NCI-H2107 (cell line): ENCODE measurements at places on chromosomes 3 and 15.

GRCh38 chr3:55518451-55518850 is 31.3 kb upstream of the WNT5A start:
- no peak for DNase-seq

DNA sequence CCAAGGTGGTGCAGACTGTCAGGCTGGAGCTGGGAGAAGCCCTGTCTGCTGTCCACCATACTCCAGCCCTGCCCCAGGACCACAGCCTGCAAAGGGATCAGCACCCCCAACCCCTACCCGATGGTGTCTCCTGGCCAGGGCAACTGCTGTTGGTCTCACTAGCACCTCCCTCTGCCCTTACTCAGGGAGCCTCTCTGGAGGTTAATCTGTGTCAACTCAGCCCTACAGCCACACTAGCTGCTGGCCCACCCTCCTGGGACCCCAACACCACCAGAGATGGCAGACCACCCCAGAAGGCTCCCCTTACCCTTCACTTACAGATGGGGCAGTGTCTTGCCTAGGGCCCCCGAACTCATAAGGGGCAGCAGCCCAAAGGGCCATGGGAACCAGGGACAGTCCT is 65.2 kb downstream of the TLE3 start:
- no peak for DNase-seq

- no peak for DNase-seq
Observed at GRCh38 chr15:58229297-58229768, 91.2 kb downstream of the AQP9 start.

GRCh38 chr15:41692049-41692448 is 31.8 kb downstream of the MGA start:
- DNase-seq, result no peak

GRCh38 chr3:58173669-58174398 is 36.9 kb downstream of the DNASE1L3 start:
- DNase-seq, result no peak

DNA sequence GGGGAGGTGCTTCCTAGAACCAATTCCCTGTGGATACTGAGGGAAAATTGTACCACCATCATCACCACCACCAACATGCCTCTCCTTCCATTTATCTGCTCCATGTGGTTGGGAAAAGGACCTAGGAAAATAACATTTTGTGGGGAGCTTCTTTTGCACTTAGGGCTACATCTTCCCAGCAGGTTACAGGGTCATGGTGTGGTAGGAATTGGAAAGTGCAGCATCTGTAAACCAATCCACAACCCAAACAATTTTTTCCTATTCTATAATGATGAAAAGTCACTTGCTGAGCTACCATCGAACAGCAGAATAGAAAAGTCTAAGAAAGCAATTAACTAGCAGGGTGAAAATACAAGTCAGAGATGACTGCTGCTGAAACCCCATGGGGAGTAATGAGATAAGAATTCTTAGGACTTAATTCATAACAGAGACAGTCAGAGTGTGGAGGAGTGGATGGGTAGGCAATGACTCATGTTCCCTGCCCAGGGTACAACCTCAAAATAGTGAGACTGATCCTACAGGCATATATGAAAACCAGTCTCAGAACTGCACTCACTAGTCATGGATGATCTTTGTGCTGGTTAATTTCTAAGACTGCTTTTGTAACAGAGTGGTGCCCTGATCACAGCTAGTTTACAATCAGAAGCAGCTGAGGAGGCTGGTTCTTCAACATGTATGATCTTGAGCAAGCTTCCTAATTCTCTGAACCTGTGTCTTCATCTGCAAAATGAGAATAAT is 38.1 kb upstream of the LEKR1 start:
- DNase-seq, result no peak

- no peak for DNase-seq
Observed at GRCh38 chr3:54983266-54984099, 55.6 kb upstream of the LRTM1 start.

DNA sequence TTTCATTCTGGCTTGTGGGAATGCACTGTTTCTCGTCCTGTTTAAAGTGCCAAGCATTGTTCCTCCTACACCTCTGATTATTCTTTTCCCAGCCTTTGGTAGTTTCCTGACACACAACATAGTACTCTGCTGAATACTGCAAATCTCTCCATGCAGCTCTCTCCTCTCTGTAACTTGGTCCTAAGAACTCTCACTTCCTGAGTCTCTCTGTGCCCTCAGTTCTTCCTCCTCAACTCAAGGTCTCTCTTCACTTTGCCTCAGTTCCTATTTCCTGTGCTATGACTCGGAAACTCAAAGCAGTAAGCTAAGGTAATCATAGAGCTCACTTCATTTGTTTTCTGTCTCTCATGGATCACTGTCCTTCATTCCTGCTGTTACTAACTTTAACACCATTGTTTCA is 113.4 kb downstream of the ZNF280D start:
- DNase-seq, result no peak

- no peak for DNase-seq
Observed at GRCh38 chr3:131735544-131735943, 232.8 kb upstream of the MRPL3 start.

DNA sequence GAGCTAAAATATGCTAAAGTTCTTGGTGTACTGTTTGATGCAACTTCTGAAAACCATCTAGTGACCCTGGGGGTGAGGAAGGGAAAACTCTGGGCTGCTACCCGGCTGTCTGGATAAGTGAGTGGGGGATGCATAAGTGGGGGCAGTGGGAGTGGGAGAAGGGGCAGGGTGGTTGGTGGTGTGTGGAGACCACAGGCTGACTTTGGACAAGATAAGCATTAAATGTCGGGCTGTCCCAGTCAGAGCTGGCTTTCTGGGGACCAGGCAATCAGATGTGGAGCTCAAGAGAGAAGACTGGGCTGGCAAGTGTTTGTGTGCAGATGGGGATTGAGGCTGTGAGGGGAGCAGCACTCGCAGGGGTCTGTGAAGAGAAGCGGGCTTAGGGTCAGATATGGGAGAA is 11.0 kb upstream of the XIRP1 start:
- DNase-seq, result no peak

DNA sequence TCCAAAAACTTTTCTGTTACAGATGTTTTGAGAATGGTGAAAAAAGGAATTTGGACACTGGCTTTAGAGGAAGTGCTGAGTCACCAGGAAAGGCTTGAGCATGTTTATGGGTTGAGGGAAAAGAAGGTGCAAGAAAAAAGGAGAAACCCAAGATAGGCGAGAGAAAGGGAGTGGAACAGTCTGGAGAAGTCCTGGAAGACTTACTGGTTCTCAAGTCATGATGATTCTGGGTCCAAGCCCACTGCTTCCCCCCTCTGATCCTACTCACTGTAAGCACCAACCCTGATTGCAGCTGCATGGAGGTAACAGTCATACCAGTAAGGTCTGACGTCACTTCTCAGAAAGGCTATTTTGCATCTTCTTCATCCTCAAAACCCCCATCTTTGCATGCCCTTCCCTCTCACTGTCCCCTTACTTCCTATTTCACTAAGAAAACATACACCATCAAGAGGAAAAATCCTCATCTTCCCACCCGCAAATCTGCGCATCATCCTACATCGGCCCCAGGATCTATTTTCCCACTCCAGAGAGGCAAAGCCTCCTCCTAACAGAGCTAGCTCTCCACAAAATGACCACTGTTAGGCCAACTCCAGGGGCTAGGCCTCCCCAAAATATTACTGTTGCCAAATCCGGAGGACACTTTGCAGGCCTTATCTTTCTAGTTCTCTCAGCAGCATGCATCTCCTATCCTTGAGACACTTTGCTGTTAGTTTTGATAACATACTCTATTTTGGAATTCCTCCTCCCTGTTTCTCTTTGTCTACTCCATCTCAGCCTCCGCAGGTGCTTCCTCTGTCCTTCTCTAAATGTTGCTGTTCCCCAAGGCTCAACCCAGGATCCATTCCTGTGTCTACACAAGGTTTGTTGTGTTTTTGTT is 3.2 kb upstream of the ATP13A3 start:
- DNase-seq, result no peak

DNA sequence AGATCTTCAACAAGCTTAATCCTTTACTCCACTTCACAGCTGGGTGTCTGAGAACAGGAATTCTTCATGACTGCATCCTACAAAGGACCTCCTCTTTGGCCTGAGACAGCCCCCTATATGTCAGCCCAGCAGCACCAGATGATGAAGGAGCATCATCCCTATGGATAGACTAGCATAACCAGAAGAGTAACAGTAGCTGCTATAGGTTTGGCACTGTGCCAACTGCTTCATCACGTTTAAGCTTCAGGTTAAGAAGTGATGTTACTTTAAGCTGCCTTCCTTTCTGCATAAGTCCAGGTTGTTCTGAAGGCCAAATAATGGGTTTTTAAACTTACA is 50.6 kb downstream of the CMSS1 start:
- no peak for DNase-seq

- no peak for DNase-seq
Observed at GRCh38 chr15:71146580-71146982, 31.3 kb downstream of the THSD4 start.

DNA sequence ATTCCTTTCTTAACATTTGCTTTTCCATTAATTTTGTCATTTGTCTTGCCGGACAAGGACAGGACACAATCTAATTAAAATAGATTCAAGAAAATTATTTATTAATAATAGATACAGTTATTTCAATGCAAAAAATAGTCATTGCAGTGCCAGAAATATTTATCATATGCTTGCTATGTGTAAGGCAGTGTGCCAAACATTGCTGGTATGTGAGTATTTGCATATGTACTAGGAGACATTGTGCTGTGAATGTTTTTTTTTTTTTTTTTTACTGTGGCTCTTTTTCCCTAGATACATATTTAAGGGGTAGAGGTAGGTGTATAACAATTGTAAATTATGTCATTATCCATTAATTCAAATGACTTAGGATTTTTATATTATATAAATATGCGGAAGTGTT is 23.3 kb downstream of the SPRED1 start:
- no peak for DNase-seq

- peak; percentile 94 for DNase-seq
Observed at GRCh38 chr3:177150970-177151627, 46.2 kb downstream of the TBL1XR1 start.

DNA sequence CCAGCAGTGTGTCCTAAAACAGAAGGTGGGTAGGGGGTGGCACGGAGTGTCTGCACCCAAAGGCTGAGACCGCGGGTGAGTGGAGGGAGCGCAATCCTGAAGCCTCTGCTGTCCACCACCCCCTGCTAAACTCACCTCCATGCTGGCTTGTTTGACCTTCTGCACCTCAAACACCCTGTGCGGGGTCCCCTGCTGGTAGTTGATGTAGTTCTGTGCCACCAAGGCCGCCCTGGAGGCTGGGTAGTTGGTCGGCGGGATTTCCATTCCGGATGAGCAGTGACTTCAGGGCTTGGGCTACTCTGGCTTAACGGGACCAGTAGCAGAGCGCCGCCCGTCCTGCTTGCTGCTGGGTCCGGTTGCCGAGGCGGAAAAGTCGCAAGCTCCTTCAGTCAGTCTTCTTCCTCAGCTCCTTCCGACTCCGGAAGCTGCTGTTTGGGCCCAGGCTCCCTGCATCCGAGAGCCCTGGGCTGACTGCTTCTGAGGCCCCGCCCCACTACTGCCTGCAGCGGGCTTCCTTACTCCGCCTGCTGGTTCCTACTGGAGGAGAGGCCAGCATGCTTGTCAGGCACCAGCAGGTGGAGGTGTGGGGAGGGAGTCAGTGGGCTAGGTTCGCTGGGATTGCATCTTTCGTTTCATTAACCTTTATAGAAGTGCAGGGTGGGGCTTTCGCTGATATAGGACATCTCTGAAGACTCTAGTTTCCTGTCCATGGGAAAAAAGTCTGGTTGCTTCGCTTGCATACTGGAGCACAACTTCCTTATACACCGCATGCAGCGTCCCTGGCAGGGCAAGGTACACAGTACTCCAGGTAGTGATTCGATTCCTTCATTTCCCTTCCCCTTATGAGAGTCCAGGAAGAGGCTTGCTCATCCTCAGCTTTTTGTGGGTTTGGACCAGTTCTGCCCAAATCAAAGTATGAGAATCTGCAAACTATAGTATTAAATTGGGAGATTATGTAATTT is at the start of gene LXN:
Gene LXN (minus strand): TSS at position 434 of the 962 bp plus-strand sequence. CDS start 170 bp downstream, at position 264.
- DNase-seq, result no peak

DNA sequence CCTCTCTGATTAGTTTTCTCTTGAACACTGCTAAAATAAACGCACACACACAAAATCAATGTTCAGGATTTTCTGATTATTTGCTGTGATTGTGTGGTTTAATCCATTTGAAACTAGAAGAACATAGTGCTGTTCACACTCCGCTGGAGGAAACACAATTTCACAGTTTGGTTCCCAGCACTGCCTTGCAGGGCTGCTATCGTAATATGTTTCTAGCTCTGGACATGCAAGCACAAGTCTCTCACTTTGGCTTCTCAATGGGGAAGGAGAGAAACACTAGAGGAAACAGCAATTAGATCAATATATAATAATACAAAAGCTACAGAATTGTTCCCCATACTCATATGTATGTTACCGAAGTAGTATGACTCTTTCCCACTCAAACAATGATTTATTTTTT is 299.5 kb downstream of the NSUN3 start:
- DNase-seq, result no peak

DNA sequence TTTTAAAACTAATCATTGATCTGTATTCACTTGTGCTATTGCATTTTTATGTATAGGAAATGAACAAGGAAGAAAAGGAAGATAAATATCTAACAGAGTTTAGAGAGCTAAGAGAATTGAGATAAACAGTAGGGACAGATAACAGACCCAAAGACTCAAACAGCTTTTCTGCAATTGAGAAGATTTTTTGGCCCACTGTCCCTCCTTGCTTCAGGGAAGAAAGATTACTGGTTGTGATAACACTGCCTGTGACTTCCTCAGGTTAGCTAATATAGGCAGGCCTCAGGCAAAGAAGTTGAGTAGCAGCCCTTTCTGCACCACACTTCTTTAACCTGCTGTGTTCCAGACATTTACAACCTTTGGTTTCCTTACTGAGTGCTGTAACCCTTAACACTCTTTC is 2.7 kb upstream of the COX17 start:
- DNase-seq, result no peak

- no peak for DNase-seq
Observed at GRCh38 chr3:100087198-100087597, 27.1 kb downstream of the FILIP1L start.

DNA sequence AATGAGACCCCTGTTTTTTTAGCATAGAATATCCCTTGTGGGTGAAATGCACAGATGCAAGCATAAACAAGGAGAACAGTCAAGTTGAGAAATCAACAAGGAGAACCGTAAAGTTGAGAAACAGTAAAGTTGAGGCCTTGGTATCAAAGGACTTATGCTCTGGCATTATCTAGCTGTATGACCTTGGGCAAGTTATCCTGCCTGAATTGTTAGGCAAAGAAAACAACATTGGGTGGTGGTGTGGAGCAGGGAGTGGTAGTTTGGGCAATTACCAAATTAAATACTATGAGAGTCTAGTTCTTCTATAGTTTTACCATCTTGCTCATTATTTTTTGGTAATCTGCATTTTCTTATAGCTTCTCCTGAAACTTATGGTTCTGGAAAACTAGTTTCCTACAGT is 573.4 kb upstream of the ARPP21 start:
- no peak for DNase-seq

- DNase-seq, result no peak
Observed at GRCh38 chr15:96497951-96498350, 167.5 kb downstream of the NR2F2 start.

DNA sequence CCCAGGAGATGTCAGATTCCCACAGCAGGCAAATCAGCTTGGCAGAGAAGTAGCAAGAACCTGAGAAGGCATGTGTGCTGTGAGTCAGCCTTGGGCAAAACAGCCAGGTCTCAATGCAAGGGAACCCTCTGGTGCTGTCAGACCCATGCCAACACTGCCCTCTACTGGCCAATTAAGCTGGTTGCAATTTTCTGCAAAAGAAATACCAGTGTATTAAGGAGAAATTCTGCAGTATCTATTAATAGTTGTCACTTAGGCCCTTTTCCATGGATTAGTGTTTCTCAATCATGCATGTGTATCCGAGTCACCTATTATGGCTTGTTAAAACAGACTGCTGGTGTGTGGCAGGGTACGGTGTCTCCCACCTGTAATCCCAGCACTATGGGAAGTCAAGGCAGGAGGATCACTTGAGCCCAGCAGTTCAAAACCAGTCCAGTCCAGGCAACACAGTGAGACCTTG is 26.2 kb downstream of the MAP4 start:
- DNase-seq, result peak; percentile 46
